ENCODE measurements at places on chromosomes 13 and 19. TPM values are rescaled to one million over a fixed set of nuclear protein-coding genes. Genes with fewer than 3 reads are reported as not detected.

Gene ZNF540
- total RNA-seq: 1.4 TPM

Gene ANGPTL8
- not detected for total RNA-seq

GRCh38 chr13:73171271-73171682, 112.5 kb downstream of the KLF5 start:
- no peak for DNase-seq
- no peak overlapping the region for H3K4me3 ChIP-seq
- H3K27ac ChIP-seq: no peak overlapping the region
- H3K27me3 ChIP-seq: no peaks in the 10 kb centered on the region
- peaks cover 2% of the 10 kb centered on the region for H3K4me1 ChIP-seq

Gene KIR3DL1
- total RNA-seq: 0.29 TPM

GRCh38 chr19:45110851-45111266, 17.9 kb downstream of the PPP1R37 start:
- no peaks in the 10 kb centered on the region for H3K27me3 ChIP-seq
- DNase-seq: no peak
- no peak overlapping the region for H3K4me3 ChIP-seq
- peaks cover 21% of the 10 kb centered on the region for H3K4me1 ChIP-seq
- H3K27ac ChIP-seq: no peak overlapping the region
- H3K36me3 ChIP-seq: no peaks in the 10 kb centered on the region

- H3K4me3 ChIP-seq: no peak overlapping the region
- H3K27ac ChIP-seq: no peak overlapping the region
- DNase-seq: peak; percentile 85
- H3K36me3 ChIP-seq: peaks cover 30% of the 10 kb centered on the region
These were observed 19.3 kb downstream of the GNA15 start for GRCh38 chr19:3154957-3155736.

GRCh38 chr19:1105008-1105872, 1.4 kb downstream of the GPX4 start:
- peaks cover 34% of the 10 kb centered on the region for H3K4me1 ChIP-seq
- no peaks in the 10 kb centered on the region for H3K27me3 ChIP-seq
- peak overlapping the region; percentile 75 for H3K4me3 ChIP-seq
- H3K27ac ChIP-seq: peak overlapping the region; percentile 55
- no peak for DNase-seq
- H3K36me3 ChIP-seq: peaks cover 4% of the 10 kb centered on the region

Gene SIGLECL1
- total RNA-seq: not detected

Gene ZSCAN4
- not detected for total RNA-seq

Gene ADGRL1
- total RNA-seq: 6.3 TPM

GRCh38 chr19:47778954-47779351, 450 bp downstream of the SELENOW start:
- H3K27ac ChIP-seq: peak overlapping the region; percentile 82
- H3K4me1 ChIP-seq: peaks cover 30% of the 10 kb centered on the region
- peaks cover 29% of the 10 kb centered on the region for H3K36me3 ChIP-seq
- H3K4me3 ChIP-seq: peak overlapping the region; percentile 97
- DNase-seq: peak; percentile 30
- no peaks in the 10 kb centered on the region for H3K27me3 ChIP-seq

DNA sequence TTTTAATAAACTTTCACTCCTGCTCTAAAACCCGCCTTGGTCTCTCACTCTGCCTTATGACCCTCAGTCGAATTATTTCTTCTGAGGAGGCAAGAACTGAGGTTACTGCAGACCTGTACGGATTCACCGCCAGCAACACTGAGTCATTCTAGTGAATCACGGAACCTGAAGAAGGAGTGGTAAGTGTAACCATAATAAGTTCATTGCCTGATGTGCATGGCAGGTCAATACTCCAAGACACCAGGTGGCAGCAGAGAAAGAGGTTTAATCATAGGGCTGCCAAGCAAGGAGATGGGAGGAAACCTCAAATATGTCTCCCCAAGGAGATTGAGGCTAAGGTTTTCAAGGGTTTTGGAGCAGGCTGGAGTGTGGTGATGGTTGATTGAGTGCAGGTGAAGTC, 204.3 kb upstream of the IPO5 start:
- H3K27ac ChIP-seq: no peak overlapping the region
- no peaks in the 10 kb centered on the region for H3K27me3 ChIP-seq
- no peaks in the 10 kb centered on the region for H3K4me1 ChIP-seq

GRCh38 chr19:2491130-2491801, 15.3 kb downstream of the GADD45B start:
- H3K27me3 ChIP-seq: peaks cover 39% of the 10 kb centered on the region
- H3K27ac ChIP-seq: no peak overlapping the region
- H3K4me1 ChIP-seq: peaks cover 45% of the 10 kb centered on the region
- no peak for DNase-seq

Gene GJB2
- 0.26 TPM for total RNA-seq

Gene GPR183
- 5.2 TPM for total RNA-seq

GRCh38 chr13:100662468-100663211, 12.0 kb downstream of the TMTC4 start:
- H3K27me3 ChIP-seq: no peaks in the 10 kb centered on the region
- H3K36me3 ChIP-seq: peaks cover 76% of the 10 kb centered on the region
- no peak overlapping the region for H3K4me3 ChIP-seq
- peak overlapping the region; percentile 73 for H3K27ac ChIP-seq

Gene ZNF256
- total RNA-seq: 8.8 TPM

Gene RPL36
- 926 TPM for total RNA-seq

DNA sequence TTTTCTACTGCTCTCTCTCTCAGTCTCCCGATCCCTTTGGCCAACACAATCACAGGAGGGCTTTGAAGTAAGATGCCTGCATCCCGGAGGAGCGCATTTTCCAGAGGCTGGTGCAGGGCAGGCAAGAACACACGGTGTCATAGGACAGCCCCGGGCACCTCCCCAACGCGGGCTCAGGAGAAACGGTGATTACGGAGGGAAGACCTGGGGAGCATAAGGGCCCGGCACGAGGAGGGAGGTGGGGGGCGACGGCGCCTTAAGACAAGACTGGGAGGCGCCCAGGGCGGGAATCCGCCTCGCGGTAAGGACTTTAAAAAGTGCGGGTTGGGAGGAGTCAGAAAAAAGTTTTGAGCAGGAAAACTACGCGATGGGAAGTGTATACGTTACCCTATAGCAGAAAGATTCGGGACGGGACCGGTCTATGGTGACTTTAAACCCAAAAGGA, 18.7 kb upstream of the ZNF888 start:
- H3K4me1 ChIP-seq: peaks cover 27% of the 10 kb centered on the region
- DNase-seq: peak; percentile 39
- no peaks in the 10 kb centered on the region for H3K27me3 ChIP-seq

Gene ZNF302
- total RNA-seq: 19.1 TPM

GRCh38 chr19:18856385-18857126, 24.8 kb downstream of the UPF1 start:
- no peak overlapping the region for H3K4me3 ChIP-seq
- no peak overlapping the region for H3K27ac ChIP-seq
- no peak for DNase-seq
- H3K4me1 ChIP-seq: no peaks in the 10 kb centered on the region

- H3K27ac ChIP-seq: no peak overlapping the region
- H3K4me3 ChIP-seq: no peak overlapping the region
- no peak for DNase-seq
- no peaks in the 10 kb centered on the region for H3K27me3 ChIP-seq
- H3K36me3 ChIP-seq: peaks cover 47% of the 10 kb centered on the region
- no peaks in the 10 kb centered on the region for H3K4me1 ChIP-seq
These were observed 11.5 kb upstream of the RPS15 start for GRCh38 chr19:1426736-1427135.

- H3K36me3 ChIP-seq: peaks cover 60% of the 10 kb centered on the region
- no peak overlapping the region for H3K27ac ChIP-seq
- DNase-seq: no peak
- no peaks in the 10 kb centered on the region for H3K27me3 ChIP-seq
- H3K4me1 ChIP-seq: no peaks in the 10 kb centered on the region
- H3K4me3 ChIP-seq: no peak overlapping the region
These were observed 19.4 kb upstream of the ZNF69 start for GRCh38 chr19:11868188-11868587.

Gene ACER1
- total RNA-seq: 0.29 TPM

Gene SAFB
- total RNA-seq: 116 TPM

Gene SYCN
- total RNA-seq: not detected

GRCh38 chr13:110119935-110120905, 186.7 kb downstream of the COL4A1 start:
- no peak for DNase-seq
- H3K4me3 ChIP-seq: no peak overlapping the region
- no peaks in the 10 kb centered on the region for H3K36me3 ChIP-seq
- no peaks in the 10 kb centered on the region for H3K4me1 ChIP-seq
- H3K27ac ChIP-seq: no peak overlapping the region
- peaks cover 9% of the 10 kb centered on the region for H3K27me3 ChIP-seq

DNA sequence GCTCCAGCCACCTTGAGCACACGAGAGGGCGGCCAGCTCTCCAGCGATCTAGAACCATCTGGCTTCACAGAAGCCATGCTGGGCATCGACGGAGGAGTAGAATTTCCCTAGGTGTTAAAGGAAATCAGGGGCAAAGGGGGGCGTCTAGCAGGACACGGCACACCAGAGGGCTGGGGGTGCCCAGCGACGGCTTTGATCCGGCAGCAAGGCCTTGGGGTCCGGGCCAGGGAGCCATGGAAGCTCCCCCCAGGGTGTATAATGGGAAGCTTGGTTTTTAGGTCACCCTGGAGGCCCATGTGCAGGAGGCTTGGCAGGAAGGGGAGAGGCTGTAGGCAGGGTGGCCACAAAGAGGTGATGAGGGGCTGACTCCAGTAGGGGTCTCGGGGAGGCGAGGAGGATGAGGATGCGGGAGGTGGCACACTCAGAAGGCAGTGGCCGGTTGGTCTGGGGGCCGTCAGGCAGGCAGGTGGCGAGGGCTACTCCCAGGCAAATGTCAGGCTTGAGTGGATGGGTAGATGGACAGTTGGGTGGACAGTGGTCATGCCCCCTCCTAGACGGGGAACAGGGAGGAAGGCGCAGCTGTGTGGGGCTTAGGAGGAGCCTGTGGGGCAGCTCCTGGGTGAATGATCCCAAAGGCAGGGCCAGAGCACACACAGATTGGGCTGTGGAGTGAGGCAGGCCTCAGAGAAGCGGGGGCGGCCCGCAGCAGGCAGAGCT, 5.6 kb downstream of the KMT5C start:
- no peaks in the 10 kb centered on the region for H3K27me3 ChIP-seq
- H3K36me3 ChIP-seq: peaks cover 8% of the 10 kb centered on the region
- no peak overlapping the region for H3K4me3 ChIP-seq
- peaks cover 8% of the 10 kb centered on the region for H3K4me1 ChIP-seq
- H3K27ac ChIP-seq: no peak overlapping the region

Gene ZNF221
- total RNA-seq: 1.9 TPM

- H3K4me1 ChIP-seq: no peaks in the 10 kb centered on the region
- DNase-seq: no peak
- no peak overlapping the region for H3K27ac ChIP-seq
- no peaks in the 10 kb centered on the region for H3K27me3 ChIP-seq
- no peak overlapping the region for H3K4me3 ChIP-seq
These were observed 62.6 kb upstream of the USP29 start for GRCh38 chr19:57057036-57057686.

DNA sequence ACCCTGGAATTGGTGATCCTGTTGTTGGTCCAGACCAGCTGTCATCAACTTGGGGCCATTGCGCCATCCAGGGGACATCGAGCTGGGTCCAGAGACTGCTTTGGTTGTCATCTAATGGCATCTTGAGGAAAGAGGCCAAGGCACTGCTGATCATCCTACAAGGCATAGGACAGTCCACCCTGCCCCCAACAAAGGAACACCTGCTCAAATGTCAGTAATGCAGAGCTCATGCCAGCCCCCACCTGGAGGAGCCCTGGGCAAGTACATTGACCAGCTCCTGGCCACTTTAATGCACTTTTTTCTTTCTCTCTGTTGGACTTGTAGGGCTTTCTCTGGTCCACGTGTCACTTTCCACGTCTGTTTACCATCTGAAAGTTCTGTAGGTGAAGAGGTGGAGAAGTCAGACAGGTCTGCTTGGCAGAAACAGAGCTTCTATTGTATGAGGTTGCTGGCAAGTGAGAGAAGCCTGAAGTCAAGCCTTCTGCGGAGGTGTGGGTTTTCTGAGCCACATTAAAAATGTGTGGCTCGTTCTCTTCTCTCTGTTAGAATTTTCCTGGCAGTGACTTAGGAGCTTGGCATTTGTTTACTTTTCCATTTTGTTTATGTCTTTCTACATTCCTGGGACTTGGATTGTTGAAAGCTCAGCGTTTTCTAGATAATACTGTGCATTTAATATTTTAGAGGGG, 124.0 kb upstream of the RNF113B start:
- no peaks in the 10 kb centered on the region for H3K36me3 ChIP-seq
- peaks cover 8% of the 10 kb centered on the region for H3K27me3 ChIP-seq
- H3K27ac ChIP-seq: no peak overlapping the region
- DNase-seq: no peak
- no peaks in the 10 kb centered on the region for H3K4me1 ChIP-seq

DNA sequence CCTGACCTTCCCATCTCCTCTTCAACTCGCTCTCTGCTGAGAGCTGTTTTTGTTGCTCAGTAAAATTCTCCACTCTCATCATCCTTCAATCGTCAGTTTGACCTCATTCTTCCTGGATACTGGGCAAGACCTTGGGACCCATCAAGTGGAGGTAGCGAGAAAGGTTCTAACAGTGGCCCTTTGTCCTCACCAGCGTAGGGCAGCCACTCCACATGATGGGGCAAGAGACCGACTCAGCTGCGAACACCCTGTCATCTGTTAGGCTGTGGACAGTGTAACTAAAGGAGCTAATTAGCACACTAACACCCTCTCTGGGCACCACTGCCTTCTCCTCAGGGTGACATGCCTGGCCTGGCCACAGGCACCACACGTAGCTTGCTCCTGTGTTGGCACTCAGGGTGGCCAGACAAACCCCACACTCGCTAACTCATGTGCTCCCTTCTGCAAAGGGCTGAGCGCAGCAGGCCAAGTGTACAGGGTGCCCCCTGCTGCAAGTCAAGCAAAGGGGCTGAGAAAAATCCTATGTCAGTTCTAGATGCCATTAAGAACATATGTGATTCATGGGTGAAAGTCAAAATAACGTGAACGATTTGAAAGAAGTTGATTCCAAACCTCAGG, 1216.0 kb downstream of the SLITRK5 start:
- no peak for DNase-seq
- H3K4me1 ChIP-seq: no peaks in the 10 kb centered on the region
- no peaks in the 10 kb centered on the region for H3K36me3 ChIP-seq
- H3K4me3 ChIP-seq: no peak overlapping the region
- no peaks in the 10 kb centered on the region for H3K27me3 ChIP-seq

GRCh38 chr19:10611907-10612306, 13.4 kb upstream of the SLC44A2 start:
- no peak for DNase-seq
- H3K4me1 ChIP-seq: peaks cover 24% of the 10 kb centered on the region
- no peak overlapping the region for H3K4me3 ChIP-seq
- peaks cover 18% of the 10 kb centered on the region for H3K36me3 ChIP-seq
- no peaks in the 10 kb centered on the region for H3K27me3 ChIP-seq

DNA sequence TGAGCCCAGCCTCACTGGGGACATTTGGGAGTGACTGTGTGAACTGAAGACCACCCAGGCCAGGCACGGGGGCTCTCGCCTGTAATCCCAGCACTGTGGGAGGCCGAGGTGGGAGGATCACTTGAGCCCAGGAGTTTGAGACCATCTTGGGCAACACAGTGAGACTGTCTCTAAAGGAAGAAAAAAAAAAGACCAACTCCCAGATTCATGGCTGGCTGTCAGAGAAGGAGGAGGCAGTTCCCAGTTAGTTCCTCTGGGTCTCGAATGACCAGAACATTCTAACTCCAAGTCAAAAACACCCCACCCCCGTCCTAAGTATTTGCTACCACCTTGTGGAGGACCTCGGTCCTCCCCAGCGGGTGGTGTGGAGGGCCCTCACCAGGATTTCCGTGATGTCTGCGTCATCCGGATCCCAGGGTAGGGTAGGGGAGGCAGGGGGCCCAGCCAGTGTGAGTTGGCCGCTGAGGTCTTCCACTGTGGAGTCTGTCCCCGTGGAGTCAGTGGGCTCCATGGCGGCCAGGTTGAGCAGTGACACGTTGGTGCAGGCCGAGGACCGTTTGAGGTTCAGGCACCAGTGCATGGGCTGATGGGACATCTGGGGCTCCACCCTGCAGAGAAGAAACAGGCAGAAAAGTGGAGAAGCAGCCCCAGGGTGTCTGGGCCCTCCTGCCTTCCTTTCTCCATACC, 1.3 kb downstream of the TSKS start:
- no peaks in the 10 kb centered on the region for H3K36me3 ChIP-seq
- H3K27me3 ChIP-seq: peaks cover 3% of the 10 kb centered on the region
- H3K27ac ChIP-seq: peak overlapping the region; percentile 74
- DNase-seq: peak; percentile 35

Measured in activated CD8-positive, alpha-beta T cell treated with anti-CD3 and anti-CD28 coated beads, Interleukin-2, amount 10 ng/mL, durations not matched to agents 7 days and 5 days (primary cell).